ENCODE measurements at places on chromosomes 5 and 9.

DNA sequence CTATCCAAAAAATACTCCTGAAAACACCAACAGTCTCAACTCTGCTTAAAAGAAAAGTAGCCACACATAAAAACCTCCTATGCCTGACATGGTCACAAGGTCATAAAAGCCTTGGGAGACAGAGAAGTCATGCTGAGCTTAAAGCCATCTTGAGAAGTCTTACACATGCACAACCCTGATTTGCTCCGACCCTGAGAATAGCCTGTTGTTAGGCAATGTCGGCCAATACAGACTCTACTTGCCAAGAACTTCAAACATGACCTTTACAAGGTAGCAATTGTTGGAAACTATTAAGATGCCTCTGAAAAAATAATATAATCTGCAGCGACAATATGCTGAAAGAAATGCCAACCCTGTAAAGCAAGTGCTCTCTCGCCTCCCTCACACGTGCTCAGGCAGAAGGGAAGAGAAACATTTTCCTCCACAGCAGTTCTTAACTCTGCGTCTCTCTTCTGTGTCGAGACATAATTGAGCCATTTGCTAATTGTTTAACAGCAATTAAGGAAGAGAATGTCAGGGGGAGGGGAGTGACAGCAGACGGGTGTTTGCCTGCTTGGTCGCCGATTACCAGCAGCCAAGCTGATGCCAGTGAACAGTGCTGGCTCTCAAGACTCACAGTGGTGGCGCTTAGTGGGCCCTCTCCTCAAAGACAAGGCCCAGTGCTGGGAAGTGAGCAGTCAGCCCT lies 393.6 kb downstream of the SPOCK1 start:
- DNase-seq: no peak

DNA sequence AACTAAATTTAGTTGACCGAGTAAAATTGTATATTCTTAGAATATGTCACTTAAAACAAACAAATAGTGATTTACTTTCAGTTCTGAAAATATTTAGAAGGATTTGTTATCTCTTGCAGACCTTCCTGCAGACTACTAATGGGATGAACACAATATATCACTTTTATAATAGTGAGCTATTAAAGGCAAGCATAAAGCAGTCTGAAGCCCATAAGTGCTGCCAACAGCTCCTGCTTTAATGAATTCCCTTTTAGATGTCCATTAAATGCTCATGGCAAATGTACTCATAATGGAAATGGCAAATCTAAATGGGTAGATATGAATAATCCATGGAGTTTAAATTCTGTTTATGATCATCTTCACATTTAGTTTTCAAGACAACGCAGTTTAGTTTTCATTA lies 170.2 kb downstream of the RANBP17 start:
- DNase-seq: no peak

DNA sequence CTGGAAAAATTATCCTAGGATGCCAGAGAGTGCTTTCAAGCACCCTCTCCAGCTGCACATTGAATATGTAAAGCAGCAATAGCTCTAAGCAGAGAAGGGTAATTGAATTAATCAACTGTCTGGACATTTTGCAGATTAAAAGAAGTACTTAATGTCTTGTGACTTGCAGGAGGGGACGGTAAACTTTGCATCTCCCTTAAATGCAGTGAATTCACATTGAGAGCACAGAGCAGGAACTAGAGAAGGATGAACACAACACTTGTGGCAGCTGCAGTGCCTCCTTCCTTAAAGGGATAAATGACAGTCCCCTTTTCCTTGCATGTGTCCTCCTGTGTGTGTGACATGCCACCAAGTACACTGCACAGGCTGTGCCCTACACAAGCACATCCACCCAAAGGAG lies 7.4 kb upstream of the CDK5RAP2 start:
- DNase-seq: no peak

GRCh38 chr5:146815411-146815810 lies 63.1 kb downstream of the PPP2R2B start:
- no peak for DNase-seq

GRCh38 chr9:5301544-5301943 lies 3.0 kb downstream of the RLN2 start:
- no peak for DNase-seq

- no peak for DNase-seq
Observed at GRCh38 chr9:93141771-93142483, 7.9 kb upstream of the NINJ1 start.

- DNase-seq: no peak
Observed at GRCh38 chr5:162132348-162132747, 64.8 kb downstream of the GABRG2 start.

DNA sequence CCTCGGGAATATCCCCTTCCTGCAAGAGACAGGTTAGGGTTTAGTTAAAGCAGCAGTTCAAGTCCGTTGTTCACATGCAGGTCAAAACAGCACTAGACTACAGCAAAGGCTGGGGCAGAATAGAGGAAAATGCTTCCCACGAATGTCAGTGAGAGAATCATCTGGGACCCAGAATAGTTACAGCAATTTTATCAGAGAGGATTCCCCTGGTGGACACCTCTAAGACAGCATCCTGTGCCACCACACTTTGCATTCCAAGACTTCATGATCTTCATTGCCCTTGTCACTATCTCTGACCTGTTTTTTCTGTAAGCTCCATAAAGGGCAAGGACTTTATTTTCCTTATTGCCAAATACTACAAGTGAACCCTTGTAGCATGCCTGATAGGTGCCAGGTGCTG lies 12.9 kb downstream of the GRXCR2 start:
- DNase-seq: peak; percentile 66

GRCh38 chr5:33711094-33711679 lies 180.6 kb downstream of the ADAMTS12 start:
- DNase-seq: no peak

GRCh38 chr9:129386812-129387177 lies 208.7 kb upstream of the IER5L start:
- DNase-seq: no peak

DNA sequence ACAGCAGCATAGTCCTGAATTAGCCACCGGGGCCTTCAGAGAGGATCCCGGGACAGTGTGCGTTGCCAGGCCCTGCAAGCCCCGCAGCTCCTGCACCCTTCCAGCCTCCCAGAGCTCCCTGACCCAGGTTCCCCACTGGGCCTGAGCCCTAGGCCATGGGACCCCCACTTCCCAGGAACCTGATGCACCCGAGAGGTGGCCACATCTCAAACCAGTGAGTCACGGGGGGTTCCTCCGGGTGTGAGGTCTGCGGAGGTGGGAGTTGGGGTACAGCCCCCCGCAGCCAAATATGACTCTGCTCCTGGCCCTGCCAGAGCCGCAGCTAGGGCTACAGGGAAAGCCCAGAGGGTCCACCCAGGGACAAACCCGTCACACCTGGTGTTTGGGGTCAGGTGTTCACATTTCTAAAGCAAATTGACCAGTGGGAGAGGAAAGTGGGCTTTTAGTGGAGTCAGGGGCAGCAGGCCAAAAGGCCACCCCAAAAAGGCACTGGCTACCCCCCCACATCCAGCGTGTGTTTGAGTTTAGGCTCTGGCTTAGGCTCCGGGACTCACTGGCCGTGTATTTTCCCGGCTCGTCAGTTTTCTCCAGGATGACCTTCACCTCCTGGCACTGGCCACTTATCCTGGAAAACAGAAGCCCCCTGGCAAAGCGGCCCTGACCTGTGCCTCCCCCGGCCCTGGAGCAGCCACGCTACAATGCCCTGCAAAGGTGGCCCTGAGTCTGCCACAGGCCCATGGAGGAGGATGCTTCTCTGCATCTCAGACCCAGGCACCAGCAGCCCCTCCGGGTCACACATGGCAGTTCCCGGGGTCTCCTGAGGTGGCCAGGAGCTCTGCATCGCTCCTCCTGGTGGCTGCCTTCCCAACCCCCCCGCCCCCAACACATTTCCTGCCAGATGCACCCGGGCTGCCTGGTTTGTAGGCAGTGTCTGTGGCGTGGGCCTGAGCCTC lies 17.4 kb upstream of the OBP2B start:
- DNase-seq: no peak

- no peak for DNase-seq
Observed at GRCh38 chr5:114702136-114702535, 340.3 kb downstream of the KCNN2 start.

- DNase-seq: no peak
Observed at GRCh38 chr5:173823721-173824567, 64.2 kb upstream of the CPEB4 start.

GRCh38 chr9:111896942-111897600 lies 457 bp downstream of the UGCG start:
- no peak for DNase-seq

DNA sequence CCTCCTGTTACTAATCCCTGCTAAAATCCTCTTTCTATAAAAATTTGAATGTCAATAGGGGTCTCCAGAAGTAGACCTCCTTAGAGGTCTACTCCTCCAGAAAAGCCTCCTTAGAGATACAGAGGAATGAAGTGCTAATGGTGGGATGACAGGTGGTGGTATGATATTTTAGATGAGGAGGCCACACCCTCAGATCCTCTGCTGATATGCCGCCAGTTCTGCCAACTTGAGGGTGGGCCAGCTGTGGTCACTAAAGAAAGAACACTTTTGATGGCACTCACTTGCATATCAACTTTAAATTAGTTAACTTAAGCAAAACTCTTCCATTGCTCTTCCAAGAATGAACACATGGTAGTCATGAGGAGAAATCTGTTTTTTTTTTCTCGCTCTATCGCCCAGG lies 16.9 kb upstream of the UBAP2 start:
- no peak for DNase-seq

DNA sequence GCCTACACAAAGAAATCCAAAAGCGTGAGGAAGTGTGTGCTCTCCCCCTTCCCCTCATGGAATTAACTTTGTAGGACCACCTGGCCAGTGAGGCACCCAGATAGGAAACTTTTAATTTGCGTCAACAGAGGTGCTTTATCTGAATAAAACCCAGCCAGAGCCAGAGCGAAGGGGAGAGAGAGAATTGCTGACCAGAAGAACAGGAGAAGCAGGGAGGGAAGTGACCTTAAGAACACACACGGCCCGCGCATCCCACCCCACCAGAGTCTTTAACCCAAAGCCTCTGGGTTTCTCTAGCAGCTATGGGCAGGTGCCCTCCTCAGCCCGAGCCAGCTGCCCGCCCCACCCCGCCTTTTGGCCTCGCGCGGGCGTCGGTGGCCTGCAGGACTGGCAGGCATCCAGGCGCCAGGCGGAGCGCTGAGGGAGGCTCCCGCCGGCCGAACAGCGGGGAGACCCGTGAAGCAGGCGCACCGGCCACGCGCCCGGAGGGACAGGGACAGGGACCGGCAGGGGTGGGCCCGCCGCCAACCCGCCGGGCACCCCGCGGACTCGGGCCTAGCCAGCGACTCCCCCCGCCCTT lies 580 bp downstream of the ERAP1 start:
- DNase-seq: peak; percentile 85

- DNase-seq: no peak
Observed at GRCh38 chr9:20988671-20989315, 42.6 kb downstream of the HACD4 start.

DNA sequence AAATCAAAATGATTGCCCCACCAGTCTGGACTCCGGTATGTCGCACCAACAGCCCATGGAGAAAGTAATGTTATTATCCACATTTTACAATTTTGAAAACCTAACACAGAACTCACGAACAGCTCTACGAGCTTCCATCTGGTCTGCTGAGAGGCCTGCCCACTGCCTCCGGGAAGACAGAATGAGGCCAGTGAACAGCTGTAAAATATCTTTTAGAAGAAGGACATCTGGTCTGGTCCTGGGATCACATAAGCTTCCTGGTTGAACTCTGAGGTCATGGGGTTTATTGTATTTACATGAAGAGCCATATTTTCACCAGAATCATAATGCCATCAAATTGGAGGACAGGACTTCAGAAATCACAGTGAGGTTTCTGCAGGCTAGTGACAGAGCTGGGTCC lies 89.0 kb downstream of the FRMD3 start:
- DNase-seq: no peak

- peak; percentile 83 for DNase-seq
Observed at GRCh38 chr5:132419502-132420468, 50.3 kb downstream of the SLC22A5 start.

GRCh38 chr5:134141331-134142050 lies 27.0 kb downstream of the TCF7 start:
- DNase-seq: peak; percentile 34

GRCh38 chr9:133456409-133456808 lies 3.4 kb upstream of the CACFD1 start:
- DNase-seq: peak; percentile 37

DNA sequence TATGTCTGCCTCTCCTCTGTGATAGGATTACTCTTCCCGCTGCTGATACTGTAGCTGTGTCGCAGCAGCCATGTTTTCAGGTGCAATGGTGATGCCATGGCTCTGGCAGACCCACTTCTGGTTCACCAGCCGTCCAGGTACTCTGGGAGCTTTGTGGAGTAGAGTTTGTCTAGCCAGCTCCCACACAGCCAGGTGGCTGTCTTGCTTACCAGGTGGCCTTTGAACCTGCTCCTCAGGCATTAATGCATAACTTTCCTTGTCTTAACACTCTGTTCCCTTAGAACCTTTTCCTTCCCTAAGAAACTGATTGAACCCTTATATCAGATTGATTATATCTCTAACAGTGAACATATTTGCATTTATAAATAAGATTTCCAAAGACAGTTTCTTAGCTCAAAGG lies 42.2 kb downstream of the F2RL2 start:
- no peak for DNase-seq

DNA sequence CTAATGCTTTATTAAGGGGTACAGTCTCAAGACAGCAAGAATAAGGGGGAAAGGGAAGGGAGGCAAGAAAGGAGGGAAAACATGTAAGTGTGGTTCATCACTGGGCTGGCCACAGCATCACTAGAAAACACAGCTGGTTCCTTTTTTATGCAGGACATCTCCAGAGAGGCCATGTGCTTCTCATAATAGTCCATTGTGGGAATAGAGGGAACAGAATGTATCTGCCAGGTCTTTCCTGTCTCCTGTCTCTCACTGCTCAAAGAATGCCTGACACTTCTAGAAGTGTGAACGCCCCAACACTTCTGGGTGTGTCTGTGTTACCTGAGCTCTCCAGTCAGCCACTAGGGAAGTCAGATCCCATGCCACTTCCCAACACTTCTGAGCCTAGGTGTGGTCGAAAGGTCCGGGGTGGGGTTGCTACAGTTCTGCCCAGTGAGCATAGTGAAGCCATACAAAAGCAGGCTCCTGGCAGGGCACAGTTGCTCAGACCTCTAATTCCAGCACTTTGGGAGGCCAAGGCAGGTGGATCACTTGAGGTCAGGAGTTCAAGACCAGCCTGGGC lies 255.6 kb upstream of the SLC30A5 start:
- no peak for DNase-seq

DNA sequence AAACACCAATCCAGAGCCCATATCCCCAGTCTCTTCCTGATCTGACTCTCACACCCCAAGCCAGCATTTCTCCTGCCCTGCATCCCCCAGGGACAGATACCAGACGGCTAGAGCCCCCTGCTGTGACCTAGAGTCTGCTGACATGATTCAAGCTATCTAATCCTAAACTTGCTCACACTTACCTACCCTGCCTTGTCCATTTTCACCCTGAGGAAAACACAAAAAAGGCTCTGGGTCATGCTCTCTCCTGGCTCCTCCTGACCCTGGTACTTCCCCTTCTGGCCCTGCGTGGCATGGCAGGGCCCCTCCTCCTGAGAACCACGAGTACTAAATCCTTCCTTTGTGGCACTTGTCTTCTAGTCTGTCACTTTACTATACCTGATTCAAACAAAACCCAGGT lies 2.8 kb upstream of the ARRDC1 start:
- DNase-seq: peak; percentile 66

GRCh38 chr9:69249337-69249736 lies 75.3 kb downstream of the TJP2 start:
- no peak for DNase-seq

- DNase-seq: peak; percentile 55
Observed at GRCh38 chr5:108818613-108819272, 71.0 kb downstream of the FER start.
